ENCODE measurements at places on chromosomes 2 and 18.

- DNase-seq: no peak
These were observed 60.6 kb downstream of the DIPK1C start for GRCh38 chr18:74396171-74397169.

DNA sequence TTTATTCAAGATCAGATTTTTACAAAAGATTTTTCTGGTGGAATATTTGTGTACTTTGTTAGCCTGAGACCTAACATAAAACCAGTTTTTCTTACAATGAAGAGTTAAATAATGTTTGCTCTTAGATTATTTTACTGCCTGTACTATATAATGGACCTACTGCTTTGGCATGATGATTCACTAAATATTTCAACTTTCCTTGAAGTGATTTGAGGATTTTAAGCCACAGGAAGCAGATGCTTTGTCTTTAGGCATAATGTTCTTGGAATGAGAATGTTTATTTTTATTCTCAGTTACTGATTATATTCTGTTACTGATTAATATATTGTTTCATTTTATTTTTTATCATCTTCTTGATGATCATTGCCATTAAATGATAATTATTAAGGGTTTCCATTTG lies 175.3 kb upstream of the LRP1B start:
- DNase-seq: no peak

- no peak for DNase-seq
These were observed 101.9 kb downstream of the COL3A1 start for GRCh38 chr2:189076120-189076519.

GRCh38 chr2:200257570-200257969 lies 48.9 kb upstream of the SPATS2L start:
- no peak for DNase-seq

GRCh38 chr2:117199511-117199910 lies 615.0 kb upstream of the DDX18 start:
- no peak for DNase-seq

- DNase-seq: no peak
These were observed 1.0 kb upstream of the TCF4 start for GRCh38 chr18:55588870-55589595.

DNA sequence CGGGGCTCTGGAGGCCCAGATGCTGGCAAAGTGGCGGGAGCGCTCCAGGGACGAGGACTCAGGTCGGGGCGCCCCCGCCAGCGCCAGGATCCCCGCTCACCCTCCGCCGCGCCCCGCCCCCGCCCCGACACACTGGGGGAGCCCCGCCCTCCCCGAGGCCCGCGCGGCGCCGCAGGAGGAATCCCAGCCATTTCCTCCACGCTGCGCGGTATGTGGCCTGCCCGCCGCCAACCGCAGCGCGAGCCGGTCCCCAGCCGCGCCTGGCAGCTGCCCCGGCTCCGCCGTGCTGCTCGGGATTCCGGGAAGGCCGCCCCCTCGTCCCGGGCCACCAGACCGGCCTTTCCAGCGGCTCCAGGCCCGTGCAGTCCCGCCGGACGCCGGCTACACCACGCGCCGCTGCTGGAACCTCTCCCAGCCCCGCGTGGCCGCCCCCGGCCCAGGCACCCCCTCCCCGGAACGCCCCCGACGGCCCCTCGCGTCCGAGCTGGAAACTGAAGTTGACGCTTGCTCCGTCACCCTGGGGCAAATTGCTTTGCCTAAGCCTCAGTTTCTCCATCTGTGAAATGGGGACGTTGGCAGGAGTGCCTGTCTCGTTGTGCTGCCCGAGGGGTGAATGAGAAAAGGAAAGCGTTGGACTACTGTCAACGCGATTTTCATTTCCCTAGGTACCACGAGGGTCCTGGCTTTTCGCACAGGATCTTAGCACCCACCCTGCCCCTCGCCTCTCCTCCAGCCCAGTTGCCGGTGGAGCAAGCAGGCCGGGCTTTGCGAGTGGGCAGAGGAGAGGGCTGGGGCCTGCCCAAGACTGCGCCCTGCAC lies 53.6 kb downstream of the PKDCC start:
- no peak for DNase-seq

DNA sequence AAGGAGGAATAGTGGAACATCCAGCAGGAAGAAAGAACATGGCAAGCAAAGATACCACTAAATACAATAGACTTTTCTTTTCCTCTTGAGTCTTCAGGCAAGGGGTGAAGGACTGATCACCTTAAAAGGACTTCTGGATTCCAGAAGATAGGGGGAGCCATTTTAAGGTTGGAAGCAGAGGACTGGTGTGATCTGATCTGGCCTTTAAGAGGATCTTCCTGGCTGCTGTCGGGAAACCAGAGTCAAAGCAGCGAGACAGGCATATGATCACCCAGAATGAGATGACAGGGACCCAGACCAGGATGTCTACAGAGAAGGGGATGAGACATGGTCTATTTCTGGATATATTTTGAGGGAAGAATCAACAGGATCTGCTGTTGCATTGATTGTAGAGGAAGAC lies 558.0 kb downstream of the STK39 start:
- DNase-seq: no peak

DNA sequence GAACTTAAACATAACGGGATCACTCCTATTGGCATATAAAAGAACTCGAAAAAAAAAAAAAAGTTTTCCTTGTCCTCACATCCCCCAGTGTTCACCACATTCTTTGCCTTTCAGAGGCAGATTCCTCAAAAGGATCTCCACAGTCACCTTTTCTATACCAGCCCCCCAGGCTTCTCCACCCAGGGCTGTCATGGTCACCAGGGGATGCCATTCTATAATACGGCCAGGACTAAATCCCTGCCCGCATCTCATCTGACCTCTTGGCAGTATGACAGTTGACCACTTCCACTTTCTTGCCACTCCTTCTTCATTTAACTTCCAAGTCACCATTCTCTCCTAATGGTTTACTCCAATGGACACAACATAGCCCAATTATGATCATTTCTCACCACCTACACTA lies 29.3 kb downstream of the SOS1 start:
- DNase-seq: no peak

- no peak for DNase-seq
These were observed 266.9 kb downstream of the GBX2 start for GRCh38 chr2:235901243-235901642.

- no peak for DNase-seq
These were observed 32.1 kb downstream of the FARSB start for GRCh38 chr2:222623756-222624309.

GRCh38 chr2:188798159-188798558 lies 176.0 kb upstream of the COL3A1 start:
- no peak for DNase-seq

DNA sequence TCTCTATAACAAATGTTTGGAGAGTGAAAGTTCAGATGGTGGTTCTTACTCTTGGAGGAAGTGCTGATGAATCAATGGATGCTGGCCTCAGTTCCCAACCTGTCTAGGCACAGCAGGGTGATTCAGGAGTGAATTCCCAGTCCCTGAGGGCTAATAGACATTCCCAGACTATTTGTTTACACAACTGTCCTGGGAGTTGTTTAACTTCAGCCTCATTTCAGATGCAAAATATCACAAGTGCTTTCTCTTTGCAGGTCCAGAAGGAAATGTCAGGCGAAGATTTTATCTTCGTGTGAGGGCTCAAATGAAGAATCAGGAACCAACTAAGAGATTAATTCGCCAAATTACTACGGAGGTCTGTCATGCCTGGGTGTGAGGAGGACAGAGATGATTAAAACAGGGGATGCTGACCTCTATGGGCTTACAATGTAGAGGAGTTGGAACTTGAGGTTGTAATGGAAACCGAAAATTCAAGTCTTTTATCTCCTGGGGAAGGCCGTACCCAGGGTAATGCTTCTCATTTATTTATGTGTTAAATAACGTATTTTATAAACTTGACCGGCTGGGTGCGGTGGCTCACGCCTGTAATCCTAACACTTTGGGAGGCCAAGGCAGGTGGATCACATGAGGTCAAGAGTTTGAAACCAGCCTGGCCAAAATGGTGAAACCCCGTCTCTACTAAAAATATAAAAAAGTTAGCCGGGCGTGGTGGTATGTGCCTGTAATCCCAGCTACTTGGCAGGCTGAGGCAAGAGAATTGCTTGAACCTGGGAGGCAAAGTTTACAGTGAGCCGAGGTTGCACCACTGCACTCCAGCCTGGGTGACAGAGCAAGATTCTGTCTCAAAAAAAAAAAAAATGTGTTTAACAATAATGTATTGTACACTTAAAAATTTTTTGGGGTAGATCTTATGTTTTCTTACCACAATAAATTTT lies 38.7 kb upstream of the SLC1A4 start:
- no peak for DNase-seq

GRCh38 chr2:237254369-237254861 lies 159.5 kb downstream of the COL6A3 start:
- no peak for DNase-seq

GRCh38 chr2:239162141-239162821 lies 238.5 kb downstream of the HDAC4 start:
- DNase-seq: no peak

DNA sequence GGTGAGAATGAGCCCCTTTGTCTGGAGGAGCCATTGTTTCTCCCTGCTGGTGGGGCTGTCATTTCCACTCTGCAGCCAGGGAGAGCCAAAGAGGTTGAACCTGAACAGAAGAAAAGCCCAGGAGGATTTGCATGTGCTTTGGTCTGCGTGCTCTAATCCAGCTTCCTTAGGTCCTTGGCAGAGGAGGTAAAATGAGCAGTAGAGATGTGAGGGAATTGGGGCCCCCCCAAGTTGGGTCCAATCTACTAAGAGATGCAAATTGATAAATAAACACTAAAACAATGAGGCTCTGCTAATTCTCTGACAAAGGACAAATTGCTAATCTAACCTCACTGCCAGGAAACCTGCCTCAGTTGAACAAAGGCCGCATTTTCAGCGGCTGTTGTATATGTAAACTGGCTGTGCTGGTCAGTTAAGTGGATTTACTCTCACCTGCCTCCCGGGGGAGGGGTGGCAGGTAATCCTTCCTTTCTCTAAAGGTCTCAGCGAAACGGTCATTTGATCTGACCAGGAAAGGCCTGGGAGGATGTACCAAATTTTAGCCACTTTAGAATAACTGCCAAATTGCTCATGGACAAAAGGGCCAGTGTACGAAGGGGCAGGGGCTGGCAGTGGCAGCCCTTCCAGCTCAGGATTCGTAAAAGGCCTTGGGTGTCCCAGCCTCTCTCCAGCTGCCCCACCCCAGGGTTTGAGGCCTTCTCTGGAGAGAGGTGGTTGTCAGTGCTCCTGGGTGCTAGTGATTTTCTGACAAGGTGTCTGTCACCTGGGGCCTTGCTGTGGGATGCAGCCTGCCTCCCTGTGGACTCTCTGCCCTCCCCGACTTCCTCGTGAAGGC lies 193.6 kb downstream of the MIB1 start:
- no peak for DNase-seq

DNA sequence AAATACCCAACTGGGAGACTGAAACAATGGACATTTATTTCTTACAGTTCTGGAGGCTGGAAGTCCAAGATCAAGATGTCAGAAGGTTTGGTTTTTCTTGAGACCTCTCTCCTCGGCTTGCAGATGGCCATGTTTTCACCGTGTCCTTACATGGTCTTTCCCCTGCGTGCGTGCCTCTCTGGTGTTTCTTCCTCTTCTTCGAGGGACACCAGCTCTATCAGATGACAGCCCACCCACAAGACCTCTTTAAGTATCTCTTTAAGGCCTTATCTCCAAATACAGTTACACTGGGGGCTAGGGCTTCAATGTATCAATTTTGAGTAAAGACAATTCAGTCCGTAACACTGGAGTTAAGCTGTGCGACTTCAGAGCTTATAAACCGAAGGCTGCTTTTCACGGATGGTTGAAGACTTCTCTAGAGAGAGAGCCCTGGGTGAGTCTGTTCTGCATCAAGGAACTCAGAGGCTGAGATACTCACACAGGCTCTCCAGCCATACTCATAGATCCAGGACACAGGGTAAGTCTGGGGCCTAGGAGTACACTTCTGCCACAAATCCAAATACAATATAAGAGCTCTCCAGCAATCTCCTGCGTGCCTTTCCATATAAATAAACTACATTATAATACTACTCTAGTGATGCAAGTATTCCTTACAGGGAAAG lies 339.9 kb upstream of the PKDCC start:
- no peak for DNase-seq

DNA sequence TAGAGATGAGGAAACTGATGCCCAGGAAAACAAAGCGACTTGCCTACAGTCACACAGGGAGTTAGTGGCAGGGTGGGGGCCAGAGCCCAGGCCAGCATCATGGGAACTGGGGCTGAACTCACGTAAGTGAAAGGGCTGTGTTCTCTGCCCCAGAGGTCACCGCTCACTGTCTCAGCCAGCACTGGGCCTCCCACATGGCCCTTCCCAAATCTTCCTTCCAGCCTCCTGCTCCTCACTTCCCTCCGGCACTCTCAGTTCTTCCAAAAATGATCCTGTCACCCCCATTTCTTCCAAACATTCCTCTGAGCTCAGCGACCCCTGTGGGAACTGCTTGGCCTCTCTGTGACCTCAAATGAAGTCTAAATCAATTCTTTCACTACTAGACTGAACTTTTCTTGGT lies 90.5 kb upstream of the TMEM247 start:
- no peak for DNase-seq

GRCh38 chr18:34773378-34773777 lies 63.3 kb downstream of the DTNA start:
- no peak for DNase-seq

GRCh38 chr18:62621546-62621945 lies 93.8 kb upstream of the PHLPP1 start:
- no peak for DNase-seq

DNA sequence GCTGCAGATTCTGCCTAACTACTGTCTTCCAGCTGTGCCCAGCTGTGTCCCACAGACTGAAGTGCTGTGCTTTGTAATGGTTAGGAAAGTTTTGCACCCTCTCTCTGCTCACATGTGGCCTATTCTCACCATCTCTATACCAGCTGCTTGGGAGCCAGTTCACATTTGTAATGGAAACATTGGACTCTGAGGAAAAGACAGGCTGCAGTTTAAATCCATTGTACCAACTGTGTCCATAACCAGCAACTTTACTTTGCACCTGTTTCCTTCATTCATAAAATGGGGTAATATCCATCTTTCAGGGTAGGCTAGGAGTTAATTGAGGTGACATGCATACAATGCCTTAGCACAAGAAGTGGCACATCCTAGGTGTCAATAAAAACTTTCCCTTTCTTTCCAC lies 344.0 kb downstream of the TNS1 start:
- no peak for DNase-seq

GRCh38 chr2:106053116-106053515 lies 141.0 kb downstream of the UXS1 start:
- DNase-seq: no peak

DNA sequence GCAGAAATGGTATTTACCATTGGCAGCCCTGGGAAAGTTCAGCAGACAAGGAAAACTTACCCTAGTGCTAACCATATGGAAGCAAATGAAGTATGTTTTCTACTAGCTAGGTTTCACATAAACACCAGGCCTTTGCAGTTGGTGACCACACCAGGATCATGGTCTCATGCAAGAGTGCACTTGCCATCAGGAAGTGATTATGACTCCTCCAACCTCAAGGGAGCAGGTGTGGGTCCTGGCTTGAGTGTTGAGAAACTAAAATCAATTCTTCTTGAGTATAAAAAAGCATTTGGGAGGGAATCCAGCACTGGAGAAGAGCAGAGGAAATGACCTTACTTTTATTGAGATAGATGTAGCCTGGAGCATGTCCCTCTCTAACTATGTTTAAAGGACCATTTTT lies 56.8 kb upstream of the SPAG16 start:
- DNase-seq: no peak
